CD8-positive, alpha-beta memory T cell (primary cell): ENCODE measurements at places on chromosomes 13 and 19.

DNA sequence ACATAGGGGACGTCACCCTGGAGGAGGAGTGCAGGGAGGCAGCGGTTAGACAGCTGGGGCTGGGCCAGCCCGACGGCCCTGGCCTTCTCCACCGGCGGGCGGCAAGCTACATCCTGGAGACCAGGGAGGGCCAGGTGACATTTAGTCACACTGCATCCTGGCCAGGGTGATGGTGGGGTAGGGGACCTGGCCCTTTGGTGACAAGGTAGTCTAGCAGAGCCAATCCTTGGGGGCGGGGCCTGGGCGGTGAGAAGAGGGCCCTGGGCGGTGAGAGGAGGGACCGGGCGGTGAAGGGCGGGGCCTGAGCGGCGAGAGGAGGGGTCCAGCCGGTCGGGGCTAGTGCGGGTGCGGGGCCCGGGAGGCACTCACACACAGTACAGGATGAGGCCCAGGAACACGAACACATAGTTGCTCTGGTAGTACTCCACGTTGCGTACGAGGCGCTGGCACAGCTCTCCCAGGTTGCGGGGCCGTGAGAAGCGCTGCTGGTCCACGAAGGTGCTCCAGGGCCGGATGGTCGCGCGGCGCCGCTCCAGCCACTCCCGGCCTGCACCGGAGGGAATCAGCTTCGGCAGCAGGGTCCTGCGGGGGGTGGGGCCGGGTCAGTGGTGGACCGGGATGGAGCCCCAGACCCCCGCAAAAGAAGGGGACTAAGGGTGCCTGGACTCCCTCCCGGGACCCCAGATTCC, 610 bp downstream of the RABAC1 start:
- peak; percentile 76 for DNase-seq

DNA sequence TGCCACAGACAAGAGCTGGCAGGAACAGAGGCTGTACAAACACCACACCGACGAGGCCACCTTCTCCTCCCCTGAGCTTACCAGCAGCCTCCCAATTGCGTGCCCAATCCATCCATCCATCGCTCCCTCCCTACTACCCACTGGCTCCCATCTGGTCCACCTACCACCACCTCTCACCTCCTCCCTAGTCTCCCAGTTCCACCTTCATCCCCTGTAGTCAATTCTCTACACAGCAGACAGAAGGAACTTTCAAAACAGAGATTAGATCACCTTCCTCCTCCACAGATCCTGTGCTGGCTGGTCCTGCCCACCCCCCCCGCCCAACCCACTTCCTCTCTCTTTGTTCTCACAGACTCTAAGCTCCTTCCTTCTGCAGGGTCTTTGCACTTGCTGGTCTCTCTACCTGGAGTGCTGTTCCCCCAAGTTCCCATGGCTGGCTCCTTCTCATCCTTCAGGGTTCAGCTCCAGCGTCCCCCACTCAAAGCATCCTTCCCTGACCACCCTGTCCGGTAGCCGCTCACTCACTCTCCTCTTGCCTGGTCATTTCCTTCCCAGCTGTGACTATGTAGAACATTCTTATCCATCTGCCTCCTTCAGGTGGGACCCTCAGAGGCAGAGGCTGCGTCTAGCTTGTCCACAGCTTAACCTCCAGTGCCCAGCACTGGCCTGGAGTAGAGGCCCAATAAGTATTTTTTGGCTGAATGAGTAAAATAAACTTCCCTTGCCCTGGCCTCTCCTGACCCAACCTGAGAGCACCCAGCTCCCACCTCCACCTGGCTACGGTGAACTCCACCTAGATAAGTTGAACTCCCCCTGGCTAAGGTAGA, 23.0 kb downstream of the PIN1 start:
- no peak for DNase-seq

- DNase-seq: peak; percentile 94
These were observed 1.5 kb upstream of the ATP5F1D start for GRCh38 chr19:1239796-1240737.

- DNase-seq: no peak
These were observed 569.2 kb downstream of the MYO16 start for GRCh38 chr13:109198585-109198984.

GRCh38 chr19:16260160-16260811, 62.6 kb downstream of the AP1M1 start:
- no peak for DNase-seq

DNA sequence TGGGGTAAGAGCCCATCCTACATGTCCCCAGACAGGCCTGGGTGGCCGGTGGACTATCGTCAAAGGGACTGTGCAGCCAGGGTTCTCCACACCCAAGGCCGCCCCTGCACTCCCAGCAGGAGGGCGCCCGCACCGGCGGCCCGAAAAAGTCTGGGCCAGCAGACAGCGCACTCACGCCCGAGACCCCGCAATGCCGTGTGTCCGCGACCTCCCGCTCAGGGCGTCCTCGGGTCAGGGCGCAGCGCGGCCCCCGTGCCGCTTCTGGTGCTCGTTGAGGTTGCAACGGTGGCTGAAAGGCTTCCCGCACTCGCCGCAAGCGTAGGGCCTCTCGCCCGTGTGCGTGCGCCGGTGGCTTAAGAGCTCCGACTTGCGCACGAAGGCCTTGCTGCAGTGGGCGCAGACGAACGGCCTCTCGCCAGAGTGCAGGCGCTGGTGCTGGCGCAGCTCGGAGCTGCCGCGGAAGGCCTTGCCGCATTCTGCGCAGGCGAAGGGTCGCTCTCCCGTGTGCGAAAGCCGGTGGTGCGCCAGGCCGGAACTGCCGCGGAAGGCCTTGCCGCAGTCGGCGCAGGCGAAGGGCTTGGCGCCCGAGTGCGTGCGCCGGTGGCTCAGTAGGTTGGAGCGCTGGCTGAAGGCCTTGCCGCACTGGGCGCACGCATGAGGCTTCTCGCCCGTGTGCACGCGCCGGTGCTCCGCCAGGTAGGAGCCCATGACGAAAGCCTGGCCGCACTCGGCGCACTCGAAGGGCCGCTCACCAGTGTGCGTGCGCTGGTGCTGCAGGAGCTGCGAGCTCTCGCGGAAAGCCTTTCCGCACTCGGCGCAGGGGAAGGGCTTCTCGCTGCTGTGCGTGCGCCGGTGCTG, 2.8 kb upstream of the A1BG start:
- DNase-seq: peak; percentile 12

DNA sequence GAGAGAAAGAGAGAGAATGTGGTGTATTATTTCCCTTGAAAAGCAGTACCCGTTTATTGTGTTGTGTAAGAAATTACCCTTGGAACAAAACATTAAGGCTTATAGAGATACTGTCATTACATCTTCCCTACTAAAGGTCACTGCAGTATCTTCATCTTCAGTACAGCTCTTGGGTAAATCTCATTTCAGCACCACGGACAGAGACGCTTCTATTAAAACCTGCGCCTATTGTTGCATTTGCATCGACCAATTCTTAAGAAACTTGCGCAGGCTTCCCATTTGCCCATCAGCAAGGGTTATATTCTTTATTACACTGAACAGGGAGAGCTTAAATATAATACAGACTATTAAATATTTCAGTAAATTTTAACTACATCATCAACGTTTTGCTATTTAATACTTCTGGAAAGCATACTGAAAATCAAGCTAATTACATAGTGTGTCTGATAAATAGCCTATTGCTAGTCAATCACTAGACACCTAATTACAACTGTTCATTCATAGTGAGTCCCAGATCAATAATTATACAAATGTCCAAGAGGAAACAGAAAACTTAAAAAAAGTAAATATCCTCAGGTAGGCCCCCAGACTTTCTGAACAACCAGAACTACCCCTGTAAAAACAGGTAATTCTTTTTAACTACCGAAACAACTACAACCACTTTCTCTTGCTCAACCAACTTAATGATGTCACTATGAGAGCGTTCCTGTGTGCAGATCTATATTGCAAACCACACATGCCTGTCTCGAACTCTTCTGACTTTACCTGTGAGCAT, 350.6 kb downstream of the LIG4 start:
- DNase-seq: no peak

GRCh38 chr13:38346764-38347163, 2.9 kb upstream of the UFM1 start:
- DNase-seq: no peak

DNA sequence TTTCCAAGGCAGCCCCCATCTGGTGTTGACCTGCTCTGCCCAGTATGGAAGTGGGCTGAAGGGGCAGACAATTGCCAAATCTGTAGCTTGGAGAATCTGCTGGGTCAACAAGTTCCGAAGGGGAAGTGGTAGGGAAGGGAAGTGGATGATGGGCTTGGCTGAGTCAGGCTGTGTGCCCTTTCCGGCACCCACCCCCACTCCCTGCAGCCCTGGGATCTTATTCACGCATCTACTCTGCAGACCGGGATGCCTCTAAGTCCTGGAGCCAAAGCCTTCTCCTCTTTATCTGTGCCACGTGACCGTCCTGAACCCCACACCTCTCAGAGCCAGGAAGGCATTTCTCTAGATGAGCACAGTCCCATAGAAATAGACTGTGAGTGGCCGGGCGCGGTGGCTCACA, 7.5 kb upstream of the C5AR2 start:
- no peak for DNase-seq

GRCh38 chr13:28355822-28356371, 139.0 kb downstream of the FLT1 start:
- peak; percentile 1 for DNase-seq

DNA sequence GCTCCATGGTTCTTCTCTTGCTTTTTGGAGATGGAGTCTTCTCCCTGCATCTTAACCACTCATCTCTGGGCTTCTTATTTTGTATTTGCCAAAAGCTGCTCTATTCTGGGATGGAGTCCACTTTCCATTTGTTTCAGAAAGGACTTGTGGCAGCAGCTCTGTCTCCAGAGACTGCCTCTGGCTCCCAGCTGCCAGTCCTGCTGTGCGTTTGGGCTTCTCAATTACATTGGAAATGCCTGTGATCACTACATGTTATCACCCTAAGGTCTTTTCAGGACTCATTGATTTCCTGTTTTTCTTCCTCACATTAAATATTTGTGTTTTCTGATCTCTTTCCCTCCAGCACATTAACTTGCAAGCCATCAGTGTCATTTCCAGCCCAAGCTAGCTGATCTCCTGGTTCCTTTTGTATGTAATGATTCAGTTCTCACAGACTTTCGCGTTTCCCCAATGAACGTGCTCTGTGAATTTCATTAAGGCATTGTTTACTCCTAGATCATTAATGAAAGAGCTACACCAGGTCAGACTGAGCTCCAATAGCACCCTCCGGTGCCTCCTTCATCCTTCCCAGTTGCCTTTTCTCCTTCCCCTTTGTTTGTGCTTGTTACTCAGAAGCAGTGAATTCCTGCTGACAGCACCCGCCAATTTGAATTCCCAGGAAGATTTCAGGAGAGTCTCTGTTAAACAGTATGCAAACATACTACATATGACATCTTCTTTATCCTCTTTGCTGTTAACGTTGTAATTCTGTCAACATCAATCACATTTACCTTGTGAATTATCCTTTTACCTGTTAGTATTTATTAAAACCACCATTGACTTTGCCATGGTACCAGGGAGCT, 3.0 kb downstream of the CBY2 start:
- DNase-seq: no peak

GRCh38 chr13:42327725-42328124, 55.8 kb downstream of the AKAP11 start:
- DNase-seq: no peak
